DMS79 (cell line): ENCODE measurements at places on chromosomes 2 and 18.

DNA sequence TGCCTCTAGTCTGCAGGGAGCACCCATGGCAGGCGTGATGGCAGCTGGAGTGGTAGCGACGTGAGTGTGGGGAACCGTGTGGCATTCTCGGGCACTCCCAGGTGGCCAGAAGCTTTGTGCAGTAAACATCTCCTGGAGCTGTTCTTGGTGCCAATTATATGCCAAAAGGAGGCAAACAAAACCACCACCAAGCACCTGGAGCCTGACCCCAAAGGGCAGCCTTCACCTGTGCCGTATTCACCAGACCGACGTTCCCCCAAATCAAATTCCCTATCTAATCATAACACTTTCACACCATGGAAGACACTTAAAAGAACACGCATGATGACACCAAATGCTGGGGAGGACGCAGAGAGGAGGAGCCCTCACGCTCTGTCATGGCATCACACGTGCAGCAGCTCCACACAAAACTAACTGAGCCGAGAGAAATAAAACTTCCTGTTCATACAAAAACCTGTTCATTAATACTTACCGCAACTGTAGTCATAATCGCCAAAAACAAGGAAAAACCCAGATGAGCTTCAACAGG is 123.6 kb downstream of the EIPR1 start:
- no peak for DNase-seq

- DNase-seq = no peak
Observed at GRCh38 chr18:35982409-35983114, 10.1 kb downstream of the RMP24 start.

- DNase-seq = no peak
Observed at GRCh38 chr2:230205034-230205433, 14.8 kb downstream of the SP110 start.

GRCh38 chr2:205768341-205768740 is 86.0 kb downstream of the NRP2 start:
- DNase-seq = peak; percentile 97

GRCh38 chr18:12278741-12279682 is 24.9 kb downstream of the CIDEA start:
- DNase-seq = no peak

DNA sequence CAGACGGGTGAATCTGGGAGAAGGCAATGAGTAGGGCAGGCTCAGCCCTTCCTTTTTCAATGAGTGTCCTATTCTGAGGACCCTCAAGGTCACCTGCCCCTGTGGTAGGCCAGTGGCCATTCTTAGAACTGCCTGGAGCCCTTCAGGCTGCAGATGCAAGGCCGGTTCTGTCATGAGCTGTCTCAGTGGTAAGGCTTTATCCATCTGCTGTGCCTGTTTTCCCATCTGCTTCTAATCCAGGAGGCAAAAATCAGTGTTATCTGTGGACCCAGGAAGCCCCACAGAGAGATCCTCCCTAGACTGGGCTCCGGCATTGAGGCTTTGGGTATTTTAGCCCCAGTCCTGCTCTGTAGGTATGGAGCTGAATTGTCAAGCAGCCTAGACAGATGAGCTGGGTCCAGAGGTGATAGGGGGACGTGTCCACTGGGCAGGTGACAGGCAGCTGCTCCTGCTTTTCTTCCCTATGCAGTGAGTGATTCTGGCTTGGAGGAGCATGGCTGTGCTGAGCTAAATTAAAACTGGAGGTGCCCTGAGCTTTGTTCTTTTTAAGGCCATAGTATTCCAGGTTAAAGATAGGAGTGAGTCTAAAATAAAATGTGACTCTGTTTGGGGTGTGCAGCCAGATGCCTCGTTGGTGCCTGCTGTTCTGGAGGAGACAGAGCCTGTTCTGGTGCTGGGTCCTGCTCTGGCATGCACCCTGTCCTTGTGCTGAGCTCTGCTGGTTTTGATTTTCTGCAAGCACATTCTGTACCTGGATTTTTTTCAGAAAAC is 92.5 kb downstream of the FHOD3 start:
- DNase-seq = no peak

DNA sequence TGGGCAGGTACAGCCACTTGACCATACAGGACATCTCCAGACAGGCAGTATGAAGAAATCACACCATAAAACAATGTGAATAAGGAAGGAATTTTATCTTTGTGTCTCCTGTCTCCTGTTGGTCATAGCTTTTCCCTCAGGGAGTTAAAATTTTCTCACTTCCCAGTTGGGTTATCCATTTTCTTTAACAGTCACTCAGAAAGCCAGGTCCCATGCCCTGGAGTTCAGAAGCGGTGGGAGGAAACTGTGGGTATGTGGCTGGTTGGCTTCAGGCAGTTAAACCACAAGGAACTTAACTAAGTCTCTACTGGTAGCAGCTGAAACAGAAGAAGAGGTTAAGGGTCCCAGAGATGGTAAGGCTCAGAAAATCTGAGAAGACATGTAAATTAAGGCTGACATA is 6.5 kb upstream of the SMAD2 start:
- DNase-seq = no peak

- peak; percentile 30 for DNase-seq
Observed at GRCh38 chr18:6203791-6204190, 210.9 kb downstream of the L3MBTL4 start.

DNA sequence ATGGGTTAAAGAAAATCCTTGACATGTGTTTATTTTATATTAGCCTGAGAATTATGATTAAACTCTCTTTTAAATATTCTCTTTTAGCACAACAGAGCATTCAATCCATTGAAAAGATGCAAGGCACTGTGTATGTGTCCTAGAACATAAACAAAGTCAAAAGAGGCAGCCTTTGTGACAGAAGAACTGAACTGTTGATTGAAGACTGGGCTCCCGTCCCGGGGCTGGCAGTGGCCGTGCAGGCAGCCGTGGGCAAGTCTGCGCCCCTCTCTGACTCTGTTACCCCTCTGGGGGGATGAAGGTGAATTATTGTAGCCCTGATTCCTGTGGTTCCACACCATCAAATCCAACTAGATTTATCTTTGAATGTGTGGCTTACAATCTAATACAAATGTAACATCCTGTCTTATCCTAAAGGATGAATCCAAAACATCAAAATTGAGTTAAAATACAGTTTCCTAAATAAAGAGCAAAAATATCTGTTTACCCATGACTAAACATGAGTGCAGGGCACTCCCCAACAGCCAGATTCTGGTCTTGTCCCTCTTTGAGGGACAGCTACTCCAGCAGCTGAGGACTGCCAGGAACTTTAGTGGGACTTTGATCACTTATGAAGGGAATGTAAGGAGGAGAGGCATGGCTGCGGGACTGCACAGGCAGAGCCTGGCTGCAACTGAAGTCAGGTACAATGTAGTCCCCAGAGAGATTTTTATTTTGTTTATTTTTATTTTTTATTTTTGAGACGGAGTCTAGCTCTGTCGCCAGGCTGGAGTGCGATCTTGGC is 37.3 kb upstream of the SH3BP4 start:
- DNase-seq = no peak

DNA sequence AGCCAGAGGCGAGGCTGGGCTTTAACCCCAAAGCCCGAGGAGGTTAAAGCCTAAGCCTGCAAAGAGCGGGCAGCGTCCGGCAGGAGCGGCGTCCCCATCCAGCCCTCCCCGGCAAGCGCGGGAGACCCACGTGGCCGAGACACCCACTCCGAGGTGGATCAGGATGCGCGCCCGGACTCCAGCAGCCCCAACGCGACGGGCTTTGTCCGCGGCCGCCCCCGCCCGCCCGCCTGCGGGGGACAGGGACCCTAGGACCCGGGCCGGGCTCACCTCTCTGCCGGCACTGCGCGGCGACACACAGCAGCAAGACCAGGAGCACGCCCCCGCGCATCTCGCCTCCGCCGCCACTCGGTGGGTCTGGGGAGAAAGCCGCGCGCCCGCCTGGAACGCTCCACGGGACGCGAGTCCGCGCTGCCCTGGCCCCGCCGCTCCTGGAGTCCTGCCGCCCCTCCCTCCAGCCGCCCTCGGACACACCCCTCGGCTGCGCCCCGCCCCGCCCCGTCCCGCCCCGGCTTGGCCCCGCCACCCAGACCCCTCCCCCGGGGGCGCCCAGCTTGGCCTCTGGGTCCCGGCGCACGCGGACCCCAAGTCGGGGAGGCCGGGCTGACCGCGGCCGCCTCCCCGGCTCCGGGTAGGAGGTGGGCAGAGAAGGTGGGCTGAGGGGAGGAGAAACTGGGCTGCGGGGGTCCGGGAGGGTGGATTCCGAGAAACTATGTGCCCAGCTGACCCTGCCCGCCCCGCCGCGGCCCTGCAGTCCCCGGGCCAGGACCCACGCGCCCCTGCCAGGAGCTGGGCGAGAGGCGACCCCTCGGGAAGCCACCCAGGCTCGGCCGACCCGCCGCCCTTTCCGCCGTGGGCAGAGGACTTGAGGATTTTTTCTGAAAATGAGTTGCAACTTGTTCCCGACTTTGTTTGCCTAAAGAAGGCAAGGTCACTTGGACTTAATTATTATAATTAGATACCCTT is at the start of gene LAMA1:
TSS of gene LAMA1 (minus strand) at position 408 of the 966 bp plus-strand sequence. CDS start at position 331, 77 bp downstream.
- no peak for DNase-seq

GRCh38 chr2:21367421-21367820 is 243.7 kb downstream of the TDRD15 start:
- no peak for DNase-seq

DNA sequence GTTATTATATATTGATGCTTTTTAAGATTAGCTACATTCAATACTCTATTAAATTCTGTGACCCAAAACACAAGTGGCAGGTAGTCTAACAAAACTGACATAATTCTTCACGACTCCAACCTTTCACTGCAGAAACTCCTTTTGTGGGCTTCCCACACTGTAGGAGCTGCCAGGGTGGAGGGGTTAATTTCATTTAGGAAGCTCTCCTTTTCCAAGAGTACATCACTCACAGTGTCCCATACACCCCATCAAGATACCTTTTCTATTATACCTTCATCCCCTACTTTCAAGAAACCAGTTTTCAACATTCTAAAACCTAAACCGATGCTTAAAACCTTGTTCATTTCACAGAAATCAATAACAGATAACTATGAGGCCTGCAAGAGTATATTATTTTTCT is 825 bp downstream of the THUMPD2 start:
- no peak for DNase-seq

DNA sequence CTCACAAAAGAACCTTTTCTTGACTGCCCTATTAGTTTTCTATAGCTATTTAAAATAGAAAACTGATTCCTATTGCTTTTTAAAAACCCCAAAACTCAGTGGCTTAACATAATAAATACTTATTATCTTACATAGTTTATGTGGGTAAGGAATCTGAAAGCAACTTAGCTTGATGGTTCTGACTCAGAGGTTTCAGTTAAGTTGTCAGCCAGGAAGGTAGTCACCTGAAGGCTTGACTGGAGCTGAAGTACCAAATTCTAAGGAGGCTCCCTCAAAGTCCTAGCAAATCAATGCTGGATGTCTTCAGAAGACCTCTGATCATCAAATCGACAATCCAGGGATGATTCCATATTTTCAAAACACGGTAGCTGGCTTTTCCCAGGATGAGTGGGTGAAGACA is 546.6 kb upstream of the CDH2 start:
- no peak for DNase-seq

- DNase-seq = no peak
Observed at GRCh38 chr2:101899871-101900270, 91.9 kb upstream of the IL1R2 start.

DNA sequence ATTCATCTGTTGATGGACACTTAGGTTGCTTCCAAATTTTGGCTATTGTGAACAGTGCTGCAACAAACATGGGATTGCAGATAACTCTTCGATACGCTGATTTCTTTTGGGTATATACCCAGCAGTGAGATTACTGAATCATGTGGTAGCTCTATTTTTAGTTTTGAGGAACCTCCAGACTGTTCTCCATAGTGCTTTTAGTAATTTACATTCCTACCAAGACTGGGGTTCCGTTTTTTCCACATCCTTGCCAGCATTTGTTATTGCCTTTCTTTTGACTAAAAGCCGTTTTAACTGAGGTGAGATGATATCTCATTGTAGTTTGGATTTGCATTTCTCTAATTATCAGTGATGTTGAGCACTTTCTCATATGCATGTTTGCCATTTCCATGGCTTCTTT is 200.3 kb downstream of the MBD5 start:
- DNase-seq = no peak

DNA sequence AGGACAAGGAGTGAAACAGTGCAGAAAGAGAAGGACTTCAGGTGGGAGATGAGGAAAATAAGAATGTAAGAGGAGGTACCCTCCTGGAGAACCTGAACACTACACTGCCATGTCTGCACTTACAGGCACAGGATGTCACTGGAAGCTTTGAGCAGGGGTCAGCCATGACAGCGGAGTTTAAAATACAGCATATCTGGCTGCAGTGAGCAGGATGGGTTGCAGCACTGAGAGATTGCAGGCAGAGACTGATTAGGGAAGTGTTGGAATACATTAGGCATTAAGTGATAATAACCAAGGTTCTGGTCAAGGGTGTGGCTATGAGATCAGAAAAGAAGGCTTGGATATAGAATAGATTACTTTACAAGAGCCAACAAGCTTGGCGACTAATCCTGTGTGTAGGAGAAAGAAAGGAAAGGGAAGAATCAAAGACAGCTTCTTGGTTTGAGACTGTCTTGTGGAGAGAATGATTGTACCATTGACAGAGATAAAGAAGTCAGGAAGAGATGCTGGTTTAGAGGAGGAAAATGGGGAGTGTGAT is 171.1 kb upstream of the RBMS1 start:
- DNase-seq = no peak

DNA sequence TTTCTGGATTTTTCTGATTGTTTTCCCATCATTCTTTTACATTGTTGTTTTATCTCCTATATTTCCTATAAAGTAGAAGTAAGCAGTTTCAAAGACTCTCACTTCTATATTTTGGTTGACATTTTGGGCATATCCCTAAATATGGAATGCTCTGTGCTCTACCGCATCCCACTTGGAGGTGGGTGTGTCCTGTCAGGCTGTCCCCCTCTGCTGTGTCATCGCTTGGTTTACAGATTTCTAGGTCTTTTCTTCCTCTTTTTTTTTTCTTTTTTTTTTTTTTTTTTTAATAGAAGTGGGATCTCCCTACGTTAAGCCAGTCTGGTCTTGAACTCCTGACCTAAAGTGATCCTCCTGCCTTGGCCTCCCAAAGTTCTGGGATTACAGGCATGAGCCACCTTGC is 13.3 kb downstream of the DGKD start:
- no peak for DNase-seq

DNA sequence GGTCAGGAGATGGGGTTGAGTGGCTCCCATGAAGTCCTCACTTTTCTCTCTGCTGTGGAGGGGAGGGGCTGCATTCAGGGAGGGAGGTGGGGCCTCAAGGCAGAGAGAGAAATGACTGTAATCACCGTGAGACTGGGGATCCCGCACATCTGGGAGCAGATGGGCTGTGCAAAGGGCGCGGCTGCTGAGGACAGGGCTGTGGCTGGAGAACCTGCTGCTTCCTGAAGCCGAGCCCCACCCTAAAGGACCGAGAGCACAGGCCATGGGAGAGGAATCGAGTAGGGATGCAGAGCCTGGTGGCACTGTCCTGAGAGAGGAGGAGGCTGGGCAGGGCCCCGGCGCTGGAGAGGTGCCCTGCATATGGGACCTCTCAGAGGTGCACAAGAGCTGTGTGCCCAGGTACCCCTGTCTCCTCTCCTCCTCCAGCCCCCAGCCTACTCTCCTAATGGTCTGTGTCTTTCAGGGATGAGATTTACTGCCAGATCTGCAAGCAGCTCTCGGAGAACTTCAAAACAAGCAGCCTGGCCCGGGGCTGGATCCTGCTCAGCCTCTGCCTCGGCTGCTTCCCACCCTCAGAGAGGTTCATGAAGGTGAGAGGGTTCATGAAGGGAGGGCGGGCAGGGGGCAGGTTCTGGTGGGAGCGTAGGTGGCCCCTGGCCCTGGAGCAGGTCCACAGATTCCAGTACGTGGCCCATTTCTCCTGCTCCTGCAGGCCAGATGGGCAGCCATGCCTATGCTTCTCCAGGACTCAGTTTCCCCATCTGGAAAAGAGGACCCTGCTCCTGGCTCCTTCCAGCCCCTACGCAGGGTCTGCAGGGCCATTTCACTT is 25.9 kb upstream of the GPR17 start:
- no peak for DNase-seq
